ENCODE measurements at places on chromosomes 11 and 22.

DNA sequence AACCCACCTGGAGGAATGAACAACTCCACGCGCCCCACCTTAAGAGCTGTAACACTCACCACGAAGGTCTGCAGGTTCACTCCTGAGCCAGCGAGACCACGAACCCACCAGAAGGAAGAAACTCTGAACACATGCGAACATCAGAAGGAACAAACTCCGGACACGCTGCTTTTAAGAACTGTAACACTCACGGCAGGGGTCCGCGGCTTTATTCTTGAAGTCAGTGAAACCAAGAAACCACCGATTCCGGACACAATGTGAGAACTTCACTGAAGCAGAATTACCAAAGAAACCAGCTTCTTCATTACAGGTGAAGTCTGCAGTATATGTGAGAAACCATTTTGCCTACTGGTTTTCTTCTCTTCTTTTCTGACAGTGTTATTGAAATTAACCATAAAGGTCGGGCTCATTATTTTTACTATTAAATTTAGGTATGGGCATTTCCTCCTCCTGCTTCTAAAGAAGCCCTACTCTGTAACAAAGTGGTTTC, 303.0 kb downstream of the KCNA4 start:
- DNase-seq, result no peak

DNA sequence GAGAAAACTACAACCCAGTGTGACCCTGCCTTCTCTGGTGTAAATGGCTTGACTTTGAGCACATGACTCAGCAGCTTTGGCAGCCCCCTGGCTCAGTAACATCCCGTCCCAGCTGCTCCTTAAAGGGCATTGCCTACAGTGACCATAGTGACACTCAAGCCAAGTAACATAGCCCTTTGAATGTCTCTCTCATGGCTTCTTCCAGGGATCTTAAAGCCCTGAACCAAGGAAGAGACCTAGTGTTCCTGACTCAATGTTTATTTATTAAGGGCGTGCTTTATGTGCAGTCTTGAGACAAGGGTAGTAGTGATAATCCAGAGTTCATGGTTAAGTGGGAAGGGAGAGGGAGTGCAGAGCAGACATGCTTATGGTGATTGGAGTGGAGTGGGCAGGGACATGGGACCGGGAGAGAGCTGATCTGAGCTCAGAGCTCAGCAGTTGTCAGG, 125.7 kb downstream of the PARVA start:
- no peak for DNase-seq

DNA sequence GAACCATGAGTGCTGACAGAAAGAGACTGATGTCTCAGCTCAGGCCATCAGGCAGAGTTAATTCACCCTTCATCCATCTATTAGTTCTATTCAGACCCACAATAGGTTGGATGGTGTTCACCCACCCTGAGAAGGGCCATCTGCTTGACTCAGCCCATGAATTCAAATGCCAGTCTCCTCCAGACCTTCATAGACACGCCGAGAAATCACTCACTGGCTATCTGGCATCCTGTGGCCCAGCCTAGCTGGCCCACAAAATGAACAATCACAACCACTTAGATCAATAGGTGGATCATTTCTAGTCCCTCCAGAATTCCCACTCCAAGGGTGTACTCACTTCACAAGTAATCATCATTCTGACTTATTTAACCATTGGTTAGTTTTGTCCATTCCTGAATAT, 58.2 kb downstream of the MYEOV start:
- no peak for DNase-seq

DNA sequence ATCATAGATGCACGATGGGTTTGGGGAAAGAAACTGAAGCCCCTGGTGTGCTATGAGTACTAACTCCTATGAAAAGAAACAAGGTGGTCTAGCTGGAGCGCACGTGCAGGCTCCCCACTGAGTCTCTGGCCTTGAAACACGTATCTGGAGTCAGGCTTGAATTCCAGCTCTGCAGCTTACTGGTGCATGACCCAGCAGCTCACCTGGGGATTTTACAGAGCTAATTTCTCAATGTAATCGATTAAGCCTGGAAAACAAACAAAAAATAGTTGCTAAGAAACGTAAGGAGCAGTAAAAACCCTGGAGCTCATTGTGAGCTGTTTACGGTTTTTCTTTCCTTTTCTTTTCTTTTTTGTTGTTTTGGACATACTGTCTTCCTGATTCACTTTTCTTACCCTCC, 12.3 kb downstream of the KCNJ1 start:
- DNase-seq, result no peak

Measured in T-helper 17 cell (primary cell).